ENCODE measurements at places on chromosomes 2 and 18.

DNA sequence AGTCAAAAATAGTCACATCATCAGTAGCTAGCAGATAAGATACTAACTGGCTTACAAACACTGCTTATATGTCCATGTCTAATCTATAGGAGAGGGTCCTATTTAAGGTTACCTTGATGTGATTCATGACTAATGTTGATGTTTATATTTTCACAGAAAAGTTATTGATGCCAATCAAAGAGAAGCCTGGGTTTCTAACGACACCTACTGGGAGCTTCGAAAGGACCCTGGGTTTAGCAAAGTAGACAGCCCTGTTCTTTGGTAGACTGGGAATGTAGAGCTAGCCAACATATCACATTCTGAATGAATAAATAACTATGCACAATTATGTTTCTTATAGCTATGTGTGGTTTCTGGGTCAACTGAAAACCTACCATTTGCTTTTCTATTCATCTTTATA is 55.7 kb downstream of the PRKRA start:
- no peak for DNase-seq

- no peak for DNase-seq
These were observed 2.7 kb downstream of the IL36G start for GRCh38 chr2:112980537-112980936.

DNA sequence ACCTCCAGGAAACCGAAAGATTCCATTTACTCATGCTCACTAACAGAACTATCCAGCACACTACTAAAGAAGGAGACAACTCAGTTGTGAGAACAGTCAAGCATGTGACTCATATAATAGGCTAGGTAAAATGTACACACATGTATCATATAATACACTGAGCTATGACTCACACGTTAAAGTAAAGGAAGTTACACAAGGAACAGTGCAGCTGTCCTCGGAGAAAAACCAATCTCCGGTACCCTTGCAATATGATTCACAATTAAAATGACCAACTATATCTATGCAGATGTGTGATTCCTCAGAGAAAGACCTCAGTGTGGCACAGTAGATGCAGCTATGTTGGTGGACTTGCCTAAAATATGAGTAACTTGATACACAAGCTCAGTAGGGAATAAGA is 76.5 kb downstream of the STRN start:
- no peak for DNase-seq

- no peak for DNase-seq
These were observed 1.2 kb downstream of the EPB41L3 start for GRCh38 chr18:5542515-5543035.

- no peak for DNase-seq
These were observed 1.8 kb downstream of the SLC4A3 start for GRCh38 chr2:219628986-219629901.

- no peak for DNase-seq
These were observed 1898.4 kb upstream of the CELF4 start for GRCh38 chr18:39464006-39464405.

GRCh38 chr2:127195140-127196074 is 24.7 kb downstream of the CYP27C1 start:
- DNase-seq = no peak

GRCh38 chr18:42274488-42275137 is 319.6 kb downstream of the PIK3C3 start:
- no peak for DNase-seq

DNA sequence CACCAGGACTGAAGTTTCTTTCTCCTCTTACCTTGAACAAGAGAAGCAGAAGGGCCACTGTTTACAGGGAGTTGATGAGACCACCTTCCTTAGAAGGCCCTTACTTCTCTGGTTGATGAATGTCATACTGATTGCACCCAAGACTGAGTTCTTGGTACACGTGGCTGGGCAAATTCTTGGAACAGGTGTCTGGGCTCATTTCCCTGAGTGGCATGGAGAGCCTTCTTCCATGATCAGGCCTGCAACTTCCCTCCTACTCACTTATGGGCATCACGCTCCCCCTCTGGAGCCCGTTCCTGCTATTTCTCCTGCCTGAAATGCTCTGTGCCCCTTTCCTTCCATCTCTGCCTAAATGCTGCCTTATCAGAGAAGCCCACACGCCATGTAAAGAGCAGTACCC is 110.3 kb downstream of the PTPRM start:
- no peak for DNase-seq

DNA sequence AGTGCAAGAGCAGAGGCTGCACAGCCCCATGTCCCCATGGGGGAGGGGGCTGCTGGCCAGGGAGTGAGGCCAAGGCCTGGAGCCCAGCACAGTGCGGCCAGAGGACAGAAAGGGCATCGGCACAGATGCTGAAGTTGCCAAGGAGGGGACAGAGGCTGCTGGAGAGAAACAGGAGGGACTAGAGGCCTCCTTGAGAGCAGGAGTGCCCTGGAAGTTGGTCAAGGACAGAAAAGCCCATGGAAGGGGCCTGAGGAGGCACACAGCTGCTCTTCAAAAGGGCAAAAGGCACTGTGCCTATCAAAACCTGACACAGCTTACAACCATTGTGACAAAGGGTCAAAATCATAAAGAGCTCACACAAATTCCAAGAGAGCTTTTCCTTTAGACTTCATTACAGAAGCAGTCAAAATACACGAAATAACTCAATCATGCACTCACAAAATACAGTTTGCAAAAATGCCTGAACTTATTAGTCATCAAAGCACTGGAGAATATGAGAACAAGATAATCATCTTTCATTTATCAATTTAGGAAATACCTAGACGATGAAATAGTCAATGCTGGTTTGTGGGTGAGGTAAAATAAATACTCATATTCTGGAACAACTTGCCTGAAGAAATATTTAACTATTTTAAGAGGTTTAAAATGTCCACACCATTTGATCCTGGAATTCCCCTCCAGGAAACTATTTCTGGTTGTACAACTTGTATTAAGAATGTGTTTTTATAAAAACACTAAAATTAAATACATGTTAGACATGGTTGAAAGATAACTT is 79.6 kb downstream of the USP40 start:
- DNase-seq = no peak

GRCh38 chr2:217184242-217184641 is 324.4 kb upstream of the TNP1 start:
- DNase-seq = no peak

DNA sequence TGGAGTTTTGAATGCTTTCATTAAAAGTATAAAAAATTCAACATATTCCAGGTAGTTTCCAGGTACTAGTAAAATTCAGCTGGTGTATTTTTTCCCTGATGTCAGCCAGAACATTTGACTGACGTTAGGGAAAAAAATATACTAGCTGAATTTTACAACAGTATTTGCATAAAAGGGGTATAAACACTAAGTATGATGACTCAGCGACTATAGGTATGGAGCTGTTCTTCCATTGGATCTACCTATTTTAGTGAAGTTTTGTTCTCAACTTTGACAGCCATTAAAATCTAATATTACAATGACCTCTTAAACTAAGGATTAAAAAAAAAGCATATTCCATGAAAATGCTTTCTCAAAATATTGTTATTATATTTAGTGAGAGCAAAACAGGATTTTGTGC is 155.9 kb downstream of the FSHR start:
- DNase-seq = no peak

GRCh38 chr18:3715231-3716080 is 265.5 kb downstream of the TGIF1 start:
- no peak for DNase-seq

DNA sequence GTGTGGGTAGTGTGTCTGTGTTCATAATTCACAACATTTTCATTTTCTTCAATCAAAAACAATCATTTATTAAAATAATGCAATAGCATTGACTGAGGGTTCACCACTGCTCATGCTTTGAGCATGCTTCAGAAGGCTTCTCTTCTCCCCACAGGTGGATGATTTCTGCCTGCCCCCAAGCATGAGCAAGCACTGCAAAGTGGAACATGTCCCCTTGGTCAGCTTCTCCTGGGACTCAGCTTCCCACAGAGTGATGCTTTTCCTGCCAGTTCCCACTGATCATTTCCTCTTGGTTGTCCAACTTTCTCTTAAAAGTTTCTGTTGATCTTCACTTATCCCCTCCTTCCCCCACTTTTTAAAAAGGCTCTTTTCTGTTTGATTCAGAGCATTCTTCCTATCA is 31.5 kb upstream of the CDH19 start:
- DNase-seq = no peak

DNA sequence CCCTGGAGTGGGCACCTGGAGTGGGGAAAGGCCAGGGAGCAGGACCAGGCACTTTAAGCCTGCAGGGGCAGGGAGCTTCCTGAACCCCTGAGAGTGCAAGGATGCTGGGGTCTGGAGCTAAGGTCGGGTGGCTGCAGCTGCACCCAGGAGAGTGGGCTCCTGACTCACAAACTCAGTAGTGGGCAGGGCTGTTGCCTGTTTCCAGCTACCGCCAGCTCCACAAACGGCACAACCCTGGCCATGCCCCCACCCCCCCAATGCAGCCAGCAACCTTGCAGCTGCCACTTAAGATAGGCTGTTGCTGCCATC is 688.8 kb downstream of the NYAP2 start:
- no peak for DNase-seq

DNA sequence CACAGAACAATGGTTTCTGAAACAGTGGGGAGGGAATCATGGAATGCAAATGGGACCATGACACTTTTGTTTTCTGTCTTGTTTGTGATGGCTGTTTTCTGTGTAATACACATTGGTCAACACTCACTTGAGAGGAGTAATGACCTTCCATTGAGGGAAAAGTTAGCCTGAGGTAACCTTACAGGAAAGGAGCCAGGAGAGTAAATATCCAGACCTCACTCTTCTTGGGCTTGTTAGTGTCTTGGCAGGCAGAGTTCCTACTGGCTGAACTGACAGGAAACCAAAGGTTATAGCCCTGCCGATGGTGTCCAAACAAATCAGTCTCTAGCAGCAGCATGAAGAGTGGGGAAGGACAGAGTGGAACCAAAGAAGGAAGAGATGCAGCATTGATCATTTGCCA is 17.2 kb upstream of the RPRM start:
- DNase-seq = no peak

- no peak for DNase-seq
These were observed 135.0 kb downstream of the MEIS1 start for GRCh38 chr2:66569974-66570373.

GRCh38 chr2:112138159-112139032 is at the start of gene FBLN7:
TSS of gene FBLN7 (plus strand) at chr2:112138385. CDS start at chr2:112138656, 271 bp downstream.
- DNase-seq = no peak
